ENCODE measurements at places on chromosomes 1 and 21.

- DNase-seq = no peak
These were observed 92.3 kb downstream of the BEND5 start for GRCh38 chr1:48684381-48684780.

- no peak for DNase-seq
These were observed 90.9 kb downstream of the RGS7 start for GRCh38 chr1:241266121-241266520.

GRCh38 chr1:223653015-223653414 lies 12.5 kb downstream of the CAPN8 start:
- no peak for DNase-seq

GRCh38 chr1:44786138-44786840 lies 1.7 kb downstream of the BEST4 start:
- DNase-seq = peak; percentile 57

DNA sequence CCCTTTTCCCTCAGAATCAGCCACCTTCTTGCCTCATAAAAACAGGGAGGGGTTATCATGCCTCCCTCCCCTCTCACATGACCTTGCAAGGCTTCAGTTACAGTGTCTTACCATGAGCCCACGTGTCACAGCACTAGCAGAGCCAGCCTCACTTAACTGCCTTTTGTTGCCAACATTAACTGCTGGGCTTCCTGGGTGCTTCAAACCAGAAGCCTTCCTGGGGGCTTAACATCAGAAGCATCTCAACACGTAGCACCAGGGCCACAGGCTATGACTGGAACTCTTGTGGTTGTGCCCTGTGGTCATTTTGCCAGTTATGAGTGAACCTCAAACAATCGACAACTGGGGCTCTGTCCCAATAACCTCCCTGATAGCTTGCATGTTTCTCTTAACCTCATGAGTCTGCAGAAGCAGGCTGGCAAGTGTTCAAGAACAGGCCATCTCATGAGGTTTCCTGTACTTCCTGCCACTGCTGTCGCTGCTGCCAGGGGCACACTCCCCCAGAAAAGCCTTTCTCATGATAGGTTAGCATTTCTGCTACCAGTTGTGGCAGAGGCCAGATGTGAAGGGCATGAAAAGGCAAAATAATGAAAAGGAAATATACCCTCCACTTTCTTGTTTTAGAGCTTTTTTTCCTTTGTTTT lies 132.2 kb downstream of the GLUL start:
- peak; percentile 17 for DNase-seq

GRCh38 chr1:234536741-234537140 lies 57.8 kb upstream of the TARBP1 start:
- DNase-seq = no peak

GRCh38 chr1:111873460-111874030 lies 115.9 kb downstream of the KCND3 start:
- no peak for DNase-seq

DNA sequence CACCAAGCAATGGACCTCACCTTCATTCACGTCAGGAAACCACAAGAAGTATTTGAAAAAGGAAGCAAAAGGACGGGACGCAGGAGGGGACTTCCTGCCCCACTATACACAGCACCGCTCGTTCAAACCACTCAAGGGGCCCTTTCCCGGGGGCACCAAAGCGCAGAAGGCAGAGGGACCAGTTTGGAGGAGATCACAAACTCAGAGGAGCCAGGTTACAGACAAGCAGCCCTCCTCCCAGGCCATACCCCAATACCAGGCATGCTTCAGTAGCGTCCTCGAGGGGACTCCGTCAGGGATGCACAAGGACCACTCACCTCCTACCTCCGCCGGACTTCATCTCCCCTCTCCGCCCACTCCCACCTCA lies 685 bp downstream of the CRTC2 start:
- DNase-seq = no peak

- no peak for DNase-seq
These were observed 225.4 kb upstream of the NRIP1 start for GRCh38 chr21:15289896-15290841.

GRCh38 chr1:53552981-53553733 lies 94.0 kb downstream of the DMRTB1 start:
- no peak for DNase-seq

DNA sequence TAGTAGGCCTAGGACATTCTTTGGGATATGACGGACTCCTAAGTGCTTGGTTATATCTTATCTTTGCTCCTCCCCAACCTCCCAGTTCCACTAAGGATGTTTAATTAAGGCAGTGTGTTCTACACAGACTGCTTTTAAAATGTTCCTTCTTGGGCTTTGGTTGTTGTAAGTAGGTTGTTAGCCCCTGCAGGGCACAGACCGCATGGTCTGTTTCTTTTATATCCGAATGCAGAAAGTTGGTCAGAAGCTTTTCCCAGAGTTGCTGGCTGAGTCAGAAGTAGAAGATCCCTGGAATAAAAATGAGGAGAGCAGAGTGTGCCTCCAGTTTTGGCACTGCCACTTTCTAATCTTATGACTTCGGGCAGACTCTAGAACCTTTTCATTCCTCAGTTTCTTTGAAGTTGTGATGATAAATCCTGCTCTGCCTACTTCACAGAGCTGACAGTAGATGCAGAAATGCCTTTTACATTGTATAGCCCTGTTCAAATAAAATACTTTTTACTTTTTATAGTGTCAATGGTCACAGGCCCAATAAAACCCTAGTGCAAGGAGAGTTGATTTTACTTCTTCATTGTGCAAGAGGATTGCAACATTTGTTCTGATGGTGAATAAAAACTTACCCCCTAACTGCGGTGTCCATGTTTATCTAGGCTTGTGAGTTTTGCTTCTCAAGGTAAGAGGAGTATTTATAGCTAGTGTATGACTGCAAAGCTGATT lies 18.4 kb downstream of the FMN2 start:
- no peak for DNase-seq

DNA sequence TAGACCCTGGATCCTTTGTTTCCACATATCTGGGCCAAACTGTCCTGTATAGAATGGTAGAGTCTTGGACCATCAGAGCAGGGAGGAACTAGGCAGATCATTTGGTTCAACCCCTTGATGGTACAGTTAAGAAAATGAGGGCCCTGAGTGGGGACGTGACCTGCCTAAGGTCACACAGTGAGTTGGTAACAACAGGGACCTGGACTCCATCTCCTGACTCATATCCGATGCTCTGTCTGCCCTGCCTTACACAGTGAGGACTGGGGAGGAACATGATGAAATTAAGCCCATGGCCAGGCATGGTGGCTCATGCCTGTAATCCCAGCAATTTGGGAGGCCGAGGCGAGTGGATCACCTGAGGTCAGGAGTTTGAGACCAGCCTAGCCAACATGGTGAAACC lies 440.2 kb downstream of the PTPRU start:
- DNase-seq = no peak

GRCh38 chr1:234969581-234970400 lies 158.8 kb downstream of the TOMM20 start:
- DNase-seq = no peak

GRCh38 chr1:160397651-160398050 lies 2.7 kb upstream of the VANGL2 start:
- DNase-seq = no peak

Data from stimulated activated CD8-positive, alpha-beta memory T cell treated with anti-CD3 and anti-CD28 coated beads, Interleukin-7, amount 100 ng/mL, for 1 hour (primary cell).